Kidney capillary endothelial cell (primary cell): ENCODE measurements at places on chromosomes 4 and X.

DNA sequence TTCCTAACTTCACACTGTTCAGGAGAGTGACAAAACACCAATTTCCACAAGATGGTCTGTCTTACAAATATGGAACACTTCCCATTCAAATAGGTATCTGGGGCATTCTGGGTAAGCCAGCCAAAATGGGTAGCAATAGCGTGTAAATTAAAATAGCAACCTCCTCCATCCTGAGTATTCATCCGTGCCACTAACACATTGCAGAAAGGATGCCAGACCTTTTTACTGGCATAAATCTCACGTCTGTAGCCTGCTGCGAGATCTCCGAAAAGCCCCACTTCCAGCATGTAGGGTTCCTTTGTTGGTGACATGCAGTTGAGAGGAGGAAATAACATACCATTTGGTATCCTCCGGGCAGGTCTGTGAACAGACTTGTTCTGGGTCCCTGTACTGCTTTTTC lies 52.7 kb upstream of the RAI2 start:
- no peak for DNase-seq

GRCh38 chr4:105765690-105766407 lies 57.3 kb downstream of the GSTCD start:
- DNase-seq = peak; percentile 78

GRCh38 chrX:32868524-32868895 lies 342.8 kb downstream of the DMD start:
- DNase-seq = no peak

- DNase-seq = no peak
Measured at GRCh38 chr4:162700358-162700757, 466.3 kb downstream of the NAF1 start.

- DNase-seq = no peak
Measured at GRCh38 chr4:33381816-33382215, 2661.6 kb downstream of the PCDH7 start.

DNA sequence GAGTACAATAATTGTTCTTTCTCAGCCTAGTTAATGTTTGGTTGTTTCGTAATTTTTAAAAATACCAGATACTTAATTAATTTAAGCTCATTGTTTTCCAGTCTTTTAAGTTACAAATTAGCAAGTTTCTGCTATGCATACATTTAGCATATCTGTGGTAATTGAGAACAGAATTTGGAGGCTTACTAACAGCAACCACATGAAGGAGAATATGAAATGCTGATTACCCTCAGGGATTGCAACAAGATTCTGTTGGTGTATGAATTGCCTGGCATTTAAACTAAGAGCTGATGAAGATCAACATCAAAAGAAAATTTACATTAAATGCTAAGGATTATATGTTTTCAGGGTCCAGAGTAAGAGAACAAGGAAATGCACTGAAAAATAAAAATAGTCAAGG lies 580.0 kb upstream of the INTU start:
- no peak for DNase-seq

DNA sequence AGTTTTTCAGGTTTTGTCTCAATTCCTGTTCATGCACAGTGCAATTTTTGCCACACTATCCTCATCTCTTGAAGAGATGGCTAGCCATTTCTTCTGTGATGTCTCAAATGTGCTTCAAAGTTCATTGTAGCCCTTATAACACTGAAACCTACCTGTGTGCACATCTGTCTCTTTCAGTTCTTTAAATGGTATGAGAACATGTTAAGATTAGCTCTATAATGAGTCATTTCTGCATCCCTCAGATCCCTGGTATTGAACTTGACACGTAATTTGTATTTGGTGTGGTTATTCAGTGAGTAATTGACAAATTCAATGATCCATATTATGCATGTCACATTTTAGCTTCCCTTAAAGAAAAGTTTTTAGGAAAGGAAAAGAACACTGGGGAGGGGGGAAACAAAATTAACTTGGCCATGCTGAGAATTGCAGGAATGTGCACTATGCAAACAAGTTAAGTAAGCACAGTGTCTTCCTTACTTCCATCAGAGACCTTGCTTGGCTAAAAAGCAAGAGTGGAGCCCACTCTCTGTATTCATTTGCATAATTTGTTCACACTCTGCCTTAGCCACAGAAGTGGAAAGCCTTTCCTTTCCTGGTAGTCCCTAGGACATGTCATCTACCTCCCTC lies 659.8 kb upstream of the MAGEB2 start:
- no peak for DNase-seq

GRCh38 chr4:123980736-123981300 lies 584.2 kb downstream of the SPRY1 start:
- peak; percentile 63 for DNase-seq

DNA sequence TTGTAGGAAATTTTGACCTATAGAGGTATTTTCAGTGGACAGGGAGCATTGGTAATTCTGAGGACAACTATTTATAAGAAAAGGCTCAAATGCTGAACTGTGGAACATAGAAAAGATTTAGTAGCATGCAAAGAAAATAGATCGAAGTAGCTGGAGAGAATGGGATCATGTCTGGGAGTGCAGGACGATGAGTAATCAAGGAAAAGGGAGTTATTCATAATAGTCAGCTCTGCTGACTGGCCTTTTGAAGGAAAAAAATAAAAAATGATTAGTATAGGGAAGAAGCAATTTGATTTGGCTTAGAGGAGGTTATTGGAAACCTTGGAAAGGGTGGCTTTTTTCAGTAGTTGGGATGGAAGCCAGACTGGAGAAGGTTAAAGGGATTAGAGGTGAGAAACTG lies 22.9 kb upstream of the ANK2 start:
- no peak for DNase-seq

- no peak for DNase-seq
Measured at GRCh38 chr4:71290074-71290473, 48.7 kb upstream of the SLC4A4 start.

- DNase-seq = no peak
Measured at GRCh38 chr4:138099385-138099784, 142.8 kb downstream of the SLC7A11 start.

DNA sequence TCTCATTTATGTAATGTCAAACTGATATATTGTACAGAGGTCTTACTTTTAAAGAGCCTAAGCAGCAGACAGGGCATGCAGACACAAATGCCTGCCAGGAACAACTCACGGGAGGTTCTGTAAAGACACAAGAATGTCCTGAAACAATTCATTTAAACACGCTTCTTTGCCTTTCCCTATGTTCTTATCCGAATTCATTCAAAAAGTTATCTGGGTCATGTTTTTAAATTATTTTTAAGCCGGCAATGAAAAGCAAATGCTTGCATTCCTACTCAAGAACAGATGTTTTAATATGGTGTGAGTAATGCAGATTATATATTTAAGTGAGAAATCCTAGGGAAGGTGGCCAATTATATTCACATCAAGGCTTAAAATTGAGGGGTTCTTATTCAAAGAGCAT lies 192.6 kb downstream of the PDGFC start:
- no peak for DNase-seq

DNA sequence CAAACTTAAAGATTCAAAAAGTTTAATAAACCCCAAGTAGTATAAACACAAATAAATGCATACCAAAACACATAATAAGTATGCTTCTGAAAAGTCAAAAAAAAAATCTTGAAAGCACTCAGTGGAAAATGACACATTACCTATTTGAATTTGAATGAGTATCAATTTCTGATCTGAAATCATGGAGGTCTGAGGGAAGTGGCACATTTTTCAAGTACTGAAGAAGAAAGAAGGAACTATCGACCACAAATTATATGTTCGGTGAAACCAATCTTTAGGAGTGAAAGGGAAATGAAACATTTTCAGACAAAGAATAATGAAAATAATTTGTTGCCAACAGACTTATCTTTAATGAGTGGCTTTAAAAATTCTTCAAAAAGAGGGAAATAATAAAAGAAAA lies 12.1 kb upstream of the F9 start:
- no peak for DNase-seq

GRCh38 chrX:141468940-141469339 lies 115.6 kb downstream of the SPANXA1 start:
- DNase-seq = peak; percentile 86

DNA sequence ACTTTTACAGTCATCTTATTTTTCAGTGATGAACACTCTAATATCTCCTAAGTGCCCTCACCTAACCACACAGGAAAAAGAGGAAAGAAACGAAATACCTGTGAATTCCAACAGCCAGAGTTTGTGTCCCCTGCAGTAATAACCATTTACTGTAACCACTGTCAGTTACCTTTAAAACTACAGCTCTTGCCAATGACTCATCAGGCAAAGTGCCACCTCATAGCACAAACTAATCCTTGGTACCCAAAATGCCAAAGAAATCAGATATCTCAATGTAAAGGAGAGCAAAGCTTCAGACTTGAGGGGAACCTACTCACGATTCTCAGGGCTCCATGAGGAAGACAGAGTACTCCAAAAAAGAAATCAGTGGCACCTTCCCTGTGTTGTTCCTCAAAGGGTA lies 146.5 kb downstream of the NDST3 start:
- no peak for DNase-seq

DNA sequence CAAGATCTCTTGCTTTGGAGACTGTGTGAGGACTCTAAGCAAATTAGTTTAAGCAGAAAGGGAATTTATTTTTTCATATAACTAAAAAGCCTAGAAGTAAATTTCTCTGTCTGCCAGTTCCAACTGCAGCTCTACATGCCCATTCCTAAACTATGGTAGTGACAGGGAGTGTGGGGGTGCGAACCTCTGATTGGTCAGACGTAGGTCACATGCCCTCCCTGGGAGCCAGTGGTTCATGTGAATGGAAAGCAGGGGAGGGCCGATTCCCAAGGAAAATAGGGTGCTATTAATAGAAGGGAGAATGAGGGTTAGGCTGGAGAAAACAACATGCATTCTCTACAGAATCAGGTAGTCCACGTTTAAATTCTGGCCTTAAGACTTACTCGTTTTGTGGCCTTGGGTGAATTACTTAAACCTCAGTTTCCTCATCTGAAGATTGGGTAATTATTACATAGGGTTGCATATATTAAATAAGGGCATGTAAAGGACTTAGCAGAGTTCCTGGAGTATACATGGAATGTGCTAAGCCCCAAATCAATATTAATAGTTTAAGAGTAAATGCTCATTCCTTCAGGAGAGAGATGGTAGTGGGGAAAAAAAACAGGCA lies 7.2 kb downstream of the RAB33B start:
- DNase-seq = no peak

- no peak for DNase-seq
Measured at GRCh38 chr4:130600706-130601105, 1504.8 kb downstream of the C4orf33 start.

GRCh38 chr4:108662629-108663028 lies 12.2 kb downstream of the OSTC start:
- DNase-seq = no peak

DNA sequence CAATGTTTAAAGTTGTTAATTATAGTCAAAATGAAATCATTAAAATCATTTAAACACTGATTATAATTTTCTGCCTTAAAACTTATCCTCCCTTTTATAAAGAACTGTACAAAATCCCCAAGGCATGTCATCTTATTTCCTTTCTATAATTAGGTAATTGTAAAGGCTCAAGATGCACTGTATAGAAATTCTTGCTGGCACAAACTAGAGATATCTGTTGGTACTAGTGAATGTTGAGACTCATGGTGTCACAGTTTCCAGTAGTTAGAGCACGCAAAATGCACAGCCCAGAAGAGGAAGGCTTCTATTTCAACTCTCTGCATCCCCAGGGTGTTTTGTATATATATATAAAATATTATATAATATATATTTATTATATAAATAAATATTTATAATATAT lies 22.7 kb upstream of the PLA2G12A start:
- DNase-seq = no peak

- DNase-seq = peak; percentile 24
Measured at GRCh38 chrX:373641-374471, 12.9 kb downstream of the PPP2R3B start.

DNA sequence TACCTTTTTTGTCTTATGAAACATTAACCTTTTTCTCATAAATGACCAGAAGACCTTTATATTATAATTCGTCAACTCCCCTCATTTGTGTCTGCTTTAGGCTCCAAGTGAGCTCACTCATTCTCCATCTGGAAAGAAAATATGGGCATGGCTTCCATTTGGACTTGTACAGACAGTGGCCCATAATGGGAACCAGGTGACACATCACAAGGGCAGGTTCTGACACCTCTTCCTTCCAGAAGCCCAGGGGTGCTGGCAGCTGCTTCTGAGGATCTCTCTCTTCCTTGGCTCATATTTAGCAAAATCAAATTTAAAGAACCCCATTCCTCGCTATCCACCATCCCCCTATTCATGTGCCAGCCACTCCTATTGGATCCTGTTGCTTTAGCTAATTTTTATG lies 69.6 kb downstream of the CD38 start:
- DNase-seq = no peak

DNA sequence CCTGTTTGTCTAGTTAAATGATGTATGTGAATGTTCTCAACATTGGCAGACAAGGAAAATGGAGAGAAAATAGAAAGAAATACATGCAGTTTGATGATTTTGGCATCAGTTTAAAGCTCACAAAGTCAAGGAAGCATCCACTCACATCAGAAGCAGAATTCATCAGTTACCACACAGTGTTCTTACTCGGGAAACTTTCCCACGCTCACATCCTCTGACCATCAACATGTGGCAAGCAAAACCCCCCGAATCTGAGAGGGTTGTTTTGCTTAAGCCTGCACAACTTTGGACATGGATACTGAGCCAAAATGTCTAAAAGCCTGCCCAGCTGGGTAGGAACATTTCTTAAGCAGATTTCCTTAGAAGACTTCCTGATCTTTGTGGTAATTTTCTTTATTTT lies 407.6 kb downstream of the ANKRD50 start:
- DNase-seq = no peak

DNA sequence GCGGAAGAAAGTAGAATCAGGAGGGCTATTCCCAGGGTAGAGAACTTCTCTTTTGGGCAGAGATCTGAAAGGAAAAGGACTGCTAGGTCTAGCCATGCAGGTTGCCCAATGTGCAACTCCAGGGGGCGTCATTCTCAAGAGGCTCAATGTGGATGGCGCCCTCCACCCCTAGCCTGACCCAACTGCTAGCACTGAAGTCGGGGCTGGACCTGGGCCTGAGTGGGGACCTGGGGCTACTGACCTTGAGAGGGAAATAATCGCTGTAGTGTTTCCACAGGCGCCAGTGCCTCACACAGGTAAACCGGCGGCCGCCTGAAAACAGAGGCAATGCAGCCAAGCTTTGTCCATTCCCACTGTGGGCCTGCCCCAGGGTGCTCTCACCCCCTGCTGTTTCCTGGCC lies 6.1 kb downstream of the AWAT2 start:
- no peak for DNase-seq

DNA sequence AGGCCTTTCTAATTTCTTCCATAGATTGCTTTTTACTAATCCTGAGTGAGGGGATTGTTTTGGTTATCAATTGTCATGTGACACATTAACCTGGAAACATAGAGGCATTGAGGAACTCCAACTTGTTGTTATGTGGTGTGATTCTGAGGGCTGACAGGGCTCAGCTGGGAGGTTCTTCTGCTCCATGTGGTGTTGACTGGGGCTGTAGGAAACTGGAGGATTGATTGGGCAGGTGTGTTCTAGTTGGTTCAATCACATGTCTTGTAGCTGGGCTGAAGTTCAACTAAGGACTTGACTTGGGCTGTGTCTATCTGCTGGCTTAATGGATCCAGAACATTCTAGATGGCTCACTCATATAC lies 10.8 kb upstream of the CRLF2 start:
- DNase-seq = no peak

GRCh38 chrX:23919706-23920320 lies 12.0 kb downstream of the CXorf58 start:
- DNase-seq = no peak
